ENCODE measurements at places on chromosomes 7 and 10.

DNA sequence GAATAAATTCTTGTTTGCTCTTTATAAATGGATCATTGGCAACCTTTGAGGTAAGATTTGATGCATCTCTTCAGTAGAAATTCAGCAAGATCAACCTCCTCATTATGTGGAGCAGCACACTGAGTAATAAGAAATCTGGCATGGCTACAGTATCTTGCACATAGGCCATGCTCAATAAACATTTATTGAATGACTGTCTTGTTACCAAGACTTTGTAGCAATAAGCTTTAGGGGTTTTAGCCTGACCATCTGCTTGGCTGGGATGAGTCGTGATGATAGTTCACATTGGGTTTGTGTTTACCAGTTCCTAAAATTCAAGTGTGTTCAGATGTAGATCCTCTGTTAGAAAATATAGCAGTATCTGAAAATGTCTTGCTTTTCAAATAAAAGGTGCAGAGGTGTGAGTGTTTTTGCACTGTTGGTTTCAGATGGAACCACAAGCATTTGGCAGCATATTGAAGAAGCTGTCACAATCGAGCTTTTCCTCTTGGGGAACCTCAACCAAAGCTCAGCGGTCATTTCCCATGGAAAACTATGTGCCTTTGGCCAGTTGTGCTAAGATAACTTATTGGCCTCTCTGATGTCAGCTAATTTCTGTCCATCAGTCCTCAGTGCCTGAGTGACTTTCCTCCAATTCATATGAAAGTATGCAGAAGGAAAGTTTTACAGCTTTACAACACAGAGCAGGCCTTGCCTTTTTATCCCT lies 442.6 kb downstream of the GFRA1 start:
- no peak for DNase-seq

DNA sequence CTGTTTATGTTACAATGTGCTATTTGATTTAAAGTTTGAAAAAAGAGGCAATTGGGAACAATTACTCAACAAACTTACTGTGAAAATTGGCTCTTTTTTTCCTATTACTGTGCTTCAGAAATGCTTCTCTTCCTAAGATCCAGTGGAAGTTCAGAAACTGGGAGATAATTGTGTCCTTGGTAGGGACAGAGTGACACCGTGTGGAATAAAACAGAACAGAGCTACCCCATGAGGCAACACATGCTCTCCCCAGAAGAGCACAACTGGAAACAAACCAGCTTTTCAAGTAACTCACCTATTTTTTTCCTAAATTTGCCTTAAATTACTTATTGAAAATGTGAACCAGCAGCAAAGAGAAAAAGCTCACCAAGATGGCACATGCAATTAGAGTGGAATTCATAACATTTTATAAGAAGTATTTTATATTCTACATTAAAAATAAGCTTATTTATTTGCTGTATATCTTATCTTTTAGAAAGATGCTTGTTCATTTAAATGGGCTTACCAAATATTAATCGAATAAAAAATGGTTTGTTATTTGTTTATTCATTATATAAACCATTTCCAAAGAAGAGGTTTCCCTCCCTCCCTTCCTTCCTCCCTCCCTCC lies 346.1 kb upstream of the ANKRD30A start:
- no peak for DNase-seq

DNA sequence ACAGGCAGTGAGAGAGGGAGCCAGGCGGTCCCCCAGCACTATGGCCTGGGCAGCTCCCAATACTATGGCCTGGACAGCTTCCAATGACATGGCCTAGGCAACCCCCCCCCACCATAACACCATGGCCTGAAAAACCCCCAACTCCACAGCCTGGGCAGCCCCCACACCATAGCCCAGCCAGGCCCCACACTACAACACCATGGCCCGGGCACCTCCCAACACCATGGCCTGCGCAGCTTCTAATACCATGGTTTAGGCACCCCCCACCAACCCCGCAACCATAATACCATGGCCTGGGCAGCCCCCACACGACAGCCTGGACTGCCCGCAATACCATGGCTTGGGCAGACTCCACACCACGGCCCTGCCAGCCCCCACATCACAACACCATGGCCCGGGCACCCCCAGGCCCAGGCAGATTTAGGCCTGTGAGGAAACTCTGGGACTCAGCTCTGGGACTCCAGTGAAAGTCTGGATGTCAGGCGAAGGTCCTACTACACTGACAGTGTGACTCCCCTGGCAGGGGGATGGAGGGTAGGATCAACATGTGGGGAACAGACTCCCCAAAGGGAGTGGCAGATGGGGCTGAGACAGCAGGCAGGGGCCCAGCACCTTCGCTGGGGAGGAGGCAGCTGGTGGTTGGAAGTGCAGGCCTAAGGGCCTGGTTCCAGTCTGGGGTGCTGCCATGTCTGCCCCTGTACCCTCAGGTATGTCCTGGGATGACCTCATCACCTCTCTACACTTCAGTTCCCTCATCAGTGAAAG lies 8.7 kb downstream of the CPXM2 start:
- no peak for DNase-seq

DNA sequence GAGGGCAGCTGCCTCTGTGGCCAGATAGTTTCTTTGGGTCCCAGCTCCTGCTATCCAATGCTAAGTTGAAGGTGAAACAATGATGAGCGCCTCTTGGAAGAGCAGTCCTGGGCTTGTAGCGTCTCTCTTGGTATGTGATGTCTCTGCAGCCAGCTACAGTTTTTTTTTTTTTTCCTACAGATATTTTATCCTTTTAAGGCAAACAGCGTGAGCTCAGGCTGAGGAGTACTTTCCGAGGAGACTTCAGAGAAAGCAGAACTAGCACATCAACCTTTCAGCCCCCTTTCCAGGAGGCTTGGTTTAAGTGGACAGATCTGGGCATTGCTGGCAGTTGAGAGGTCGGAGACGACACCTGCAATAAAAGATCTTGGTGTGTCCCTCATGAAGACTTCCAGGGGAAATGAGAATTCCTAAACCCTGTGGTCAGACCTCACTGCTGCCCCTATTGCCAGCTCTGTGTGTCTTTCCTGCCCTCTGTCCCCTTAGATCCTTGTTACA lies 9.1 kb downstream of the PRKG1 start:
- no peak for DNase-seq

GRCh38 chr7:36967387-36967786 lies 243.1 kb upstream of the AOAH start:
- peak; percentile 47 for DNase-seq

GRCh38 chr7:28409716-28410627 lies 2.3 kb upstream of the CREB5 start:
- peak; percentile 69 for DNase-seq

DNA sequence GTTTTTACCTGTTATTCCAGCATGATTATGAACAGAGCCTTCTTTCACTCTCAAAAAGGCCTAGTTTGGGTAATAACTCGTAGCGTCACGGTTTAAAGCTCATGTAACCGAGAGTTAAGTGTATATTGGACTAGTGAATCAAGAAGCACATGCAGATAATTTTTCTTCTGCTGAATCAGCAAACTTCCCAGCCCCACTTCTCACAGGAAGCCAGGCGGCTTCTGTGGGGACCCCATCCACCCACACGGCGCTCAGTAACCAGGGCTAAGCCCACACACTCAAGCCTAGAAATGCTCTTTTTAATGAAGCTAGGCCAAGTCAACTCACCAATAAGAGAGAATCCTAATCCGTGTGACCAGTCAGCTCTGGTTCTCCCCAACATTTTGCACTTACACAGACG lies 191.2 kb upstream of the MGMT start:
- DNase-seq, result no peak

- DNase-seq, result no peak
Observed at GRCh38 chr7:54015251-54015650, 526.9 kb upstream of the VSTM2A start.

GRCh38 chr7:25968205-25968993 lies 183.6 kb upstream of the NFE2L3 start:
- DNase-seq, result no peak

GRCh38 chr7:39168403-39169098 lies 190.8 kb downstream of the POU6F2 start:
- no peak for DNase-seq

DNA sequence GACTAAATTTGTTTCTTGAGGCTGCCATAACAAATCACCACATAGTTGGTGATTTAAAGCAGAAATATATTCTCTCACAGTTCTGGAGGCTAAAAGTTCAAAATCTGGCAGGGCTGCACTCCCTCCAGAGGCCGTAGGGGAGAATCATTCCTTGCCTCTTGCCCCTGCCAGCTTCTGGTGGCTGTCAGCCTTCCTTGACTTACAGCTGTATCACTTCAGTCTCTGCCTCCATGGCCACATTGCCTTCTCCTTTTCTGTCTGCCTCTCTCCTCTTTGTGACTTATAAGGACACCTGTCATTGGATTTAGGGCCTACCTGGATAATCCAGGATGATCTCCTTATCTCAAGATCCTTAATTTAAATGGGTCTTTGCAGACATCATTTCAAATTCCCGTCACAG lies 5.8 kb upstream of the LRRC4 start:
- DNase-seq, result no peak

DNA sequence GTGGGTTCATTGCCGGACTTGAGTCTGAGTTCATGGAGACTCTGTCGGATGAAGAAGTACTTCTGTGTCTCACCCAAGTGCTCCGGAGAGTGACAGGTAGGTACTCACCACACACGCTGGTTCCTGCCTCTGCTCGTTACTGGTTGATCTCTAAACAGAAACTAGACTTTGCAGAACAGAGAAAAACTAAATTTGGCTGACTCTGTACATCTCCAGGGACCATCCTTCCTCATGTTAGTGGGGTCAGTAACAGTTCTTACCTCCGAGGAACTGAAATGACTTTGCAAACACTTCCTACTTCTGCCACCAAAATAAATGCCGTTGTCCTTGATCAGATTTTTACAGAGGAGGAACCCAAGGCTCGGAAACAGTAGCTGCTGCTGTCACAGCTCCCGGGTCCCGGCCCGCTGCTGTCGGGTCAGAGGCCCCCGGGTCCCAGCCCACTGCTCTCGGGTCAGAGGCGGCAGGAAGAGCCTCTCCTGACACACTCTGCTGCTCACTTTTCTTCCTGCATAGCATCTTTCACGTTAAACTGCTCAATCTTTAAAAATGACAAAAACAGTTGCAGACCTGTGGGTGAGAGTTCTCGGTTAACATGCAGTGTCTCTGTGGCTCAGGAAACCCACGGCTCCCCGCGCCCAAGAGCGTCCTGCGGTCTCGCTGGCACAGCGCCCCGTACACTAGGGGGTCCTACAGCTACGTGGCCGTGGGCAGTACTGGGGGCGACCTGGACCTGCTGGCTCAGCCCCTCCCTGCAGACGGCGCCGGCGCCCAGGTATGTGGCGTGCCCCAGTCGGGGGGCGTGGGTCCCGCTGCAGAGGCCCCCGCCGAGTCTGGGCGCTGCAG lies 4.8 kb upstream of the MTG1 start:
- DNase-seq, result no peak

GRCh38 chr7:149722356-149722957 lies 50.9 kb downstream of the ZNF467 start:
- no peak for DNase-seq

DNA sequence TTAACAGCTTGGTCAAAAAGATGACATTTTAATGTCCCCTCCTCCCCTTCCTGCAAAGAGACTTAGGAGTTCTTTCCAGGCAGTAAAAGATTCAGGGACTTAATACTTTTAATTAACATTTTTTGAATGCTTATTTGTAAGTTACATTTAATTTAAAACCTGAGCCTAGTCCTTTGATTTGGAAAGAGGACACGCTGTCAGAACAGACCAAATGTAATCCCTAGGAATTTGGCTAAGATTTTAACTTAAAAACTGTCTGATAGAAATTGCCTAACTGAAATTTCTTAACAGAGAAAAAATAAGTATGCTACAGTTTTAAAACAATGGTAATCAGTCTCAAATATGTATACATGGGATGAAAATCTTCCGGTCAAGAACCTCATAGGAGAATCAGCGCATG lies 98.5 kb downstream of the NRP1 start:
- DNase-seq, result no peak

- no peak for DNase-seq
Observed at GRCh38 chr10:119653916-119654315, 2.7 kb downstream of the BAG3 start.

GRCh38 chr10:489330-489729 lies 200.1 kb downstream of the DIP2C start:
- DNase-seq, result no peak

GRCh38 chr7:74717889-74718288 lies 55.9 kb upstream of the NCF1 start:
- DNase-seq, result no peak

All from H1 (cell line).